Activated naive CD4-positive, alpha-beta T cell treated with anti-CD3 and anti-CD28 coated beads for 36 hours (primary cell): ENCODE measurements at places on chromosomes 7 and 10. TPM values are rescaled to one million over a fixed set of nuclear protein-coding genes. Genes with fewer than 3 reads are reported as not detected.
A peak's percentile ranks its signal among the peaks of the same experiment; 100 is the strongest.

- no peak for DNase-seq
Observed at GRCh38 chr10:91724933-91725332, 73.3 kb upstream of the TNKS2 start.

LLCFC1 gene
- not detected for total RNA-seq

GRCh38 chr10:88987243-88987725 lies 3.3 kb upstream of the FAS start:
- DNase-seq: peak; percentile 39

DNA sequence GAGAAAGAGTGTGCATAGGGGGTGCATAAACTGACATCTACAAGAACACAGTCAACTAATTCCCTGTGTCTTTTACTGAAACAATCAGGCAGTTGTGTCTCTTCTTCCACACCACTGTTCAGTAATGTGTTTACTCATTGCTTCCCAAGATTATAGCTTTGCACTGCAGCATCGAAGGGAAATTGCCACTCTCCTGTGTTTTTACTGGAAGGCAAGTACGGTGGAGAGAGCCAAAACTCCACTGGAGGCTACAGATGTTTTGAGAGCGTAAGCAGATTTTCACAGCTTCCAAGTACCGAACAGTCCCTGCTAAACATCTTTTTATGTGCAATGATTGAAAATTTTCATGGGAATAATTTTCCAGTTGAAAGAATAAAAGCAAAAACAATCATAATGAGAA lies 510.5 kb upstream of the AKR1E2 start:
- no peak for DNase-seq

- DNase-seq: peak; percentile 37
Observed at GRCh38 chr7:44979481-44980392, 922 bp upstream of the MYO1G start.

- DNase-seq: no peak
Observed at GRCh38 chr10:84860855-84861254, 532.5 kb downstream of the CCSER2 start.

CALML5 gene
- not detected for total RNA-seq
